Activated CD4-positive, alpha-beta memory T cell treated with anti-CD3 and anti-CD28 coated beads for 36 hours (primary cell): ENCODE measurements at places on chromosomes 12 and 14.

GRCh38 chr14:99852578-99852977, 59.4 kb downstream of the EML1 start:
- DNase-seq: no peak

- DNase-seq: no peak
Observed at GRCh38 chr12:42615006-42615405, 25.5 kb upstream of the PRICKLE1 start.

- DNase-seq: no peak
Observed at GRCh38 chr12:11510671-11511070, 115.3 kb upstream of the PRB2 start.

GRCh38 chr14:30020271-30020670, 92.6 kb upstream of the PRKD1 start:
- no peak for DNase-seq

DNA sequence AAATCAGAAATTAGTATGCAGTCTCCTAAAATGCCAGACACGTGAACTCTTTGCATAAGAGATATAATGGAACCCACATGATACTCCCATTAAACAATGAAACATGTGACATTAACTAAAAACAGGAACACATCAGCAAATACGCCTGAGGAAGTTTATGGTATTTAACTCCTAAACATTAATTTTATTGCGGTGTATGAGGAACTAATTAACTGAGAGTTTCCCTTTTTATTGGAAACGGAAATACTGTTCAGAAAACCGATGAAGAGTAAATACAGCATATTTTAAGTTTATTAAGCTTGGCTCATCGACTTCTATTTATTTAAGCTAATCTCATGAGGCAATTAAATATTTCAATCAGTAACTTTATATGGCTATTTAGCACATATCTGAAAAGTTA, 290.3 kb downstream of the SOX5 start:
- no peak for DNase-seq

- no peak for DNase-seq
Observed at GRCh38 chr14:75944607-75945241, 37.1 kb downstream of the TGFB3 start.

GRCh38 chr14:72907886-72908285, 14.0 kb upstream of the DPF3 start:
- DNase-seq: no peak

DNA sequence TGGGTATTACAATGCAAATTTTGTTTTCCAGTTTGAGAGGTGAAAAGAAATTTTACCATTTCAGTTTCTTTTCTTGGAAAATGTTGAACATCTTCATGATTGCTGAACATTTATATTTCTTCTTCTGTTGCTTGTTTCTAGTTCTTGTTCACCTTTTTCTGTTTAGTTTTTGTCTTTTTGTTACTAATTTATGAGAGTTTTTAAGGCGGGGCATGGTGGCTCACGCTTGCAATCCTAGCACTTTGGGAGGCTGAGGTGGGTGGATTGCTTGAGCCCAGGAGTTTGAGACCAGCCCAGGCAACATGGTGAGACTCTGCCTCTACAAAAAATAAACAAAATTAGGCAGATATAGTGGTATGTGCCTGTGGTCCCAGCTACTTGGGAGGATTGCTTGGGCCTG, 10.7 kb downstream of the KIF5A start:
- no peak for DNase-seq

- no peak for DNase-seq
Observed at GRCh38 chr12:94570161-94570560, 80.2 kb downstream of the TMCC3 start.

DNA sequence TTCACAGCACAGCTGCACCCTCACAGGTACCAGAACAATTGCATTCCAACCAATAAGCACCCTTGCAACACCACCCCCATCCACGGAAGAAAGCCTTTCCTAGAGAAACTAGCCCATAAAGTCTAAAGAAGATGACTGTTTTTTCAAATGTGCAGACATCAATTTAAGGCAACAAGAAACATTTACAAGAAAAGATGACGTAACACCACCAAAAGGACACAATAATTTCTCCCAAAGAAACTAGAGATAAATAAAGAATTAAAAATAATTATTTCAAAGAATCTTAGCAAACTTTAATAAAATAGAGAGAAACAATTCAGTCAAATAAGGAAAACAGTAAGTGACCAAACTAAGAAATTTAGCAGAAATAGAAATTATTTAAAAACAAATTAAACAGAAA, 352.3 kb upstream of the ATXN7L3B start:
- no peak for DNase-seq

DNA sequence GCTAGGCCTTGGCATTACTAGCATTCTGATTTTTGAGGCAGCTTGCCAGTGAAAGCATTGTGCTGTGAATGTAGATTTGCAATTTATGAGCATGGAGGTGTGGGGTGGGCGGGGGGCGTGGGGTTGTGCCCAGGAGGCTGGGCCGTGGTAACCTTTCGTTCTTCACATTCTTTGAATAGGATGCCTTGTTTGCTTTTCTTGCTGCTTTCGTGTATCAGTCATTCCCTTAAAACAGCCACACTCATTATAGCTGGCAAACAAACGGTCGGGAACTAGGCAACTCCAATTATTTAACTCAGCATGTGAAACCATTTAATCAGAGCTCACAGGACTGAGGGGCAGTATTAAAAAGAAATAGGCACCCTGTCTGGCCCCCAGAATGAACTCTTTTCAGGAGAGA, 115.9 kb upstream of the PELI2 start:
- no peak for DNase-seq

- no peak for DNase-seq
Observed at GRCh38 chr14:52741865-52742264, 11.9 kb downstream of the STYX start.

DNA sequence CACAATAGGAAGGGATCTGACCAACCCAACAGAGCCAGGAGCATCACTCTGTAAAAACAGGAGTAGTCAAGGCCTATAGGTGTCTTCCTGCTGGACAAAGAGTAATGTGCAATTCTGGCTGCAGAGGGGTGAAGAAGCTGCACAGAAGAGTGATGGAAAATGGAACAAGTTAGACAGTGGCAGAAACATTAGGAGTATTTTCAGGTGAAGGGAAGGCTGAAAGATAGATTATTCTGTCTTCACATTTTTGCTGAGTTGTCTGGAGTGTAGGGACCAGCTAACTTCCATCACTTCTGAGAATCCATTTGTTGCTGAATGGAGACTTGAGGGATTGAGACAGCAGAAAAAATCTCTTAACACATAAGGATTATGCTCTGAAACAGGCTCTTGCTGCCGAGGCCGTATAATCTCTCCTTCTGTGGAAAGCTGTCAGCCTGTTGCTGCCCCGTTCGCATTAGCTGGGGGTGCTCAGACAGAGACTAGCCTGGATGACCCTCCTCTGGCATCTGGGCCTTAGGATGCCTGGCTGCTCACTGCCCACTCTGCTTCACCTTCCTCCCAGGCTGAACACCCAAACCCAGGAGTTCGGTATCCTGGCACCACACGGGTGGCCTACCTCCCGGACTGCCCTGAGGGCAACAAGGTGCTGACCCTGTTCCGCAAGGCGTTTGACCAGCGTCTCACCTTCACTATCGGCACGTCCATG, 3.1 kb upstream of the ARHGEF25 start:
- no peak for DNase-seq

DNA sequence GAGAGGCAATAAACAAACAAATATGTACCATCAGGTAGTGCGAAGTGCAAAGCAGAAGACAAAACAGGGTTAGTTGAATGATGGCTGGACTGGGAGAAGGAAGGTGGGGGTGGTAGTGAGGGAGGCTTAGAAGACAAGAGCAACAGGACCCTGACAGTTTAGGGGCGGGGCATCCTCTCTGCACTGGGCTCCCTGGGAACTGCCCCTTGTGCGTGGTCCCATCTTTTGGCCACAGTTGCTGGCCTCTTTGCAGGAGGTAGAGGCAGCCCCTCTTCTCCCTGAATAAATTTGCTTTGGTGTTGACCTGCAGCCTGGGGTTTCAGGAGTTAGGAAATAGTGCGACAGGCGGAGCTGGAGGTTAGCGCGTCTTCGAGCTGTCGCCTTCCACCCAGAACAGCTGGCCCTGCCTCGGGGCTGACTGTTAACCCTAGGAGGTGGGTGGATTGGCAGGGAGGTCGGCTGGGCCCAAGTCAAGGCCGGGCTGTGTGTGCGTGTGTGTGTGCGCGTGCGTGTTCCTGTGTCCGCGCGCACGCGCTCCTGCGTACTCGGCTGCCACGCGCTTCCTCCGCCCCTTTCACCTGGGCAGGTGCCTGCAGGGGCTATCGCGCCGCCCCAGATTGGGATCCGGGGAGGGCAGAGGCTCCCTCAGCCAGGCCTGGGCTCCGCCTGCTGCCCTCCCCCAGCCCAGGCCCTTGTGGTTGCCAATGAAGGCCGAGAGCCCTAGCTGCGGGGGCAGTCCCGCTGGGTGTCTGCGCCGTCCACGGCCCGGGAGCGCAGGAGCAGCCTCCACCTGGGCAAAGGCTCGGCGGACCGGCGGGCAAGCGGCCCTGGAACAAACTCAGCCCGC, 180.8 kb downstream of the ADCK1 start:
- DNase-seq: no peak

DNA sequence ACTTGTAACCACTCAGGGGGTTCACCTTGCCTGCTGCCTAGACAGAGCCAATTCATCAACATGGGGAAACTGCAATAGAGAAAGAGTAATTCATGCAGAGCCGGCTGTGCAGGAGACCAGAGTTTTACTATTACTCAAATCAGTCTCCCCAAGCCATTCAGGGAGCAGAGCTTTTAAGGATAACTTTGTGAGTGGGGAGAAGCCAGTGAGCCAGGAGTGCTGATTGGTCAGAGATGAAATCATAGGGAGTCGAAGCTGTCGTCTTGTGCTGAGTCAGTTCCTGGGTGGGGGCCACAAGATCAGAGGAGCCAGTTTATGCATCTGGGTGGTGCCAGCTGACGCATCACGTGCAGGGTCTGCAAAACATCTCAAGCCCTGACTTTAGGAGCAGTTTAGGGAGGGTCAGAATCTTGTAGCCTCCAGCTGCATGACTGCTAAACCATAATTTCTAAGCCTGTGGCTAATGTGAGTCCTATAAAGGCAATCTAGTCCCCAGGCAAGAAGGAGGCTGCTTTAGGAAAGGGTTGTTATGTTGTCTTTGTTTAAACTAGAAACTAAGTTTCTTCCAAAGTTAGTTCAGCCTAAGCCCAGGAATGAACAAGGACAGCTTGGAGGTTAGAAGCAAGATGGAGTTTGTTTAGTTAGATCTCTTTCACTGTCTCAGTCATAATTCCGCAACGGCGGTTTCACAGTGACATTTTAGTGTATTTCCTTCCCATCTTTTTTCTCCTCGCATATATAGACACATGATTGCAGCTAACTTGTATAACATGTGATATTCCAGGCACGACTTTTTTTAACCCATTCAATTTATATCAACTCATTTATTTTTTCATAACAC, 68.9 kb upstream of the NCOR2 start:
- DNase-seq: peak; percentile 87

GRCh38 chr12:85626001-85626783, 210.0 kb downstream of the RASSF9 start:
- no peak for DNase-seq

DNA sequence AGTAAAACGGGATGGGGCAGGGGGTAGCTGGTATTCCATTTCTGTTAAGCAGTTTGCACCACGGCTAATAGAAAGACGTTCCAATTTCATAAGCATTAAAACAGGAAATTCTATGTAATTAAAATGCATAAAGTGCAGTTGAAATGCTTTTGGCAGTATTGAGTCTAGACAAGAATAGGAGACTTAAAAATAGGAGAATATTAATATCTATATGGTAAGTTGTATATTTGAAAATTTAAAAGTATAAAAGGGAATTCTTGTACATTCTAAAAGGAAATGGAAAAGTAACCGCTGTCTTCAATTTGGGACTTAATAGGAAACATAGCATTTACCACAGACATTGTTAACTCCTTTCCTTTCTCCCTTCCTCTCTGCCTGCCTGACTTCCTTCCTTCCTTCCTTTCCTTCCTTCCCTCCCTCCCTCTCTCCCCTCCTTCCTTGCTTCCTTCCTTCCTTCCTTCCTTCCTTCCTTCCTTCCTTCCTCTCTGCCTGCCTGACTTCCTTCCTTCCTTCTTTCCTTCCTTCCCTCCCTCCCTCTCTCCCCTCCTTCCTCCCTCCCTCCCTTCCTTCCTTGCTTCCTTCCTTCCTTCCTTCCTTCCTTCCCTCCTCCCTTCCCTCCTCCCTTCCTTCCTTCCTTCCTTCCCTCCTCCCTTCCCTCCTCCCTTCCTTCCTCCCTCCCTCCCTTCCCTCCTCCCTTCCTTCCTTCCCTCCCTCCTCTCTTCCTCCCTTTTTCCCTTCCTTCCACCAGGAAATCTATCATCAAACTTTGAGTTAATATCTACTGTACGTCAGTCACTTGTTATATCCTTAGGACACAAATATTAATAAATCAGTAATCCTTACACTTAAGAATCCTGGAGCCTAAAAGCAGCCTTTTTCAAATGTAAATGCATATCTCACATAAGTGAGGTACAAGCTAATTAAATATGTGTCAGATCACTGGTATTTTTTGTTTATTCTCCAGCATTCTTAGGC, 1049.3 kb downstream of the GALC start:
- no peak for DNase-seq

DNA sequence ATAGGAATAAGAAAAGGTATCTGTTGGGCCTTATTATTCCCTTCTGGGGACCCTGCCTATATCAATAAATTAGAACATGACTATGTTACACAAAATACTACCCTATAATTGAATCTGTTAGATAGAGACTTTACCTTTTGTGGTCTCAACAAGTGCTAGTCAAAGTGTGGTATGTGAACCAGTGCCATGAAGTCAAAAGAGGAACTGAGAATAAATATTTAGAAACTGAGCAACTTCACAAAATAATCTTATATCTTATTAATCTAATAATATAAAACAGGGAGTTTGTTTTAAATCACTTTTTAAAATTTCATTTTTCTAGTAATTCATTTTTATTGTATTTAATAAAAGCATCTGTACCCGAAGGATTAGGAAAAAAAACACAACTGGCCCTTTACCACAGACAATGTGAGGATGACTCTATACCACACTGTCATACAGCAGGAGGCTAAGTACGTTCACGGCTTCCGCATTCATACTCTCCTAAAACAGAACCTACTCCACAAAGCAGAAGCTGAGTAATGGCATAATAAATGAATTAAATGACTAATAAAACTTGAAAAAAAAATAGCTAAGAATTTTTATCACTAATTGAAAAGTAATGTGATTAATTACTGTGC, 42.1 kb downstream of the SEC23A start:
- DNase-seq: no peak

DNA sequence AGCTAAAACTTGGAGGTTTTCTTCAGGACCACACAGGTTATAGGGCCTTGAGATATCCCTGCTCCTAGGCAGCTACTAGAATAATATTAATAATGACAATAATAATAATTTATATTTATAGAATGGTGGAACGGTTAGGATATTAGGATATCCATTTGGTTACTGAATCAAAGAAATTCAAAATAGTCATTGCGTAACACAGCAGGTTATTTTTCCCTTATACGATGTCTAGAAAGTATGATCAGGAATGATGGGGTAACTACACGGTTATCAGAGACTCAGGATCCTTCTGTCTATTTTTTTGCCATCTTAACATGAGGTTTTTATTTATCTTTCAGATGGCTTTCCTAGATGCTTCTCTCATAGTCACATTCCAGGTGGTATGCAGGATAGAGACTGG, 39.0 kb downstream of the NEUROD4 start:
- DNase-seq: no peak

GRCh38 chr14:72308967-72309485, 376.8 kb downstream of the RGS6 start:
- DNase-seq: no peak
